Dermis blood vessel endothelial cell (primary cell): ENCODE measurements at places on chromosomes 11 and 22. TPM values are rescaled to one million over a fixed set of nuclear protein-coding genes. Genes with fewer than 3 reads are reported as not detected.
A peak's percentile ranks its signal among the peaks of the same experiment; 100 is the strongest.

DNA sequence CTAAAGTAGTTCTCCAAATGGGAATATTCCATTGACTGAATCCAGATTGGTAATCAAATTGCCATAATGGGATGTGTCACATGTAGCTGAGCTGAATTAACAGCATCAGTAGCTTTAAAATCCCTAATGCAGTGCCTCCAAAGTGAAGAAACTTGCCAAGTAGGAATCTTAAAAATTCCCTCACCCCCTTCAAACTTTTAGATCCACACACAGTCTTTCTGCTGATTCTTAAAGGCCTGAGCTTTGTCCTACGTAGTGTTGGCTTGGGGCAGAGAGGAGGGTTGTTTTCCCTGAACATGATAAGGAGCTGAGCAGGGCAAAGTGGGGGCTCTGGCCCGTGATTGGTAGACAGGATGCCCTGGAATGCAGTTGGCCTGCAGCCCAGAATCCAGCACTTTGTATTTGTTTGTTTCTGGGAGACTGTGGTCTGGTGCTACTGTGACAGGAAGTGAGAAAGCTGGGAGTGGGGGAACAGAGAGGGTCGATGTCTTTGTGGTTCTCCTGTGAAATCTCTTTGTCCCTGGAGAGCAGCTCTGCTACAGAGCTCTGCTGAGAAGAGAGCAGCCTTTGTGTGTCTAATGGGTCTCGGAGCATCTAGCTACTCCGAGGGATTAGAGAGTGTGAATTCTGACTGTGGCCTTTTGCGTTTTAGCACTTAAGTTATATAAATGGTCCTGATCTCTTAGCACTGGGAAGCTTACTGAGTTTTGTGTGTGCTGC lies 16.9 kb downstream of the CTNND1 start:
- DNase-seq, result peak; percentile 99

GRCh38 chr11:75142714-75143419 lies 8.0 kb upstream of the SLCO2B1 start:
- DNase-seq, result peak; percentile 96

GRCh38 chr22:30033901-30034300 lies 46.4 kb upstream of the HORMAD2 start:
- DNase-seq, result no peak

GRCh38 chr11:55714982-55715888 lies 53.2 kb downstream of the OR4C6 start:
- DNase-seq, result peak; percentile 3

- DNase-seq, result no peak
Measured at GRCh38 chr11:2287091-2287490, 14.6 kb downstream of the C11orf21 start.

DNA sequence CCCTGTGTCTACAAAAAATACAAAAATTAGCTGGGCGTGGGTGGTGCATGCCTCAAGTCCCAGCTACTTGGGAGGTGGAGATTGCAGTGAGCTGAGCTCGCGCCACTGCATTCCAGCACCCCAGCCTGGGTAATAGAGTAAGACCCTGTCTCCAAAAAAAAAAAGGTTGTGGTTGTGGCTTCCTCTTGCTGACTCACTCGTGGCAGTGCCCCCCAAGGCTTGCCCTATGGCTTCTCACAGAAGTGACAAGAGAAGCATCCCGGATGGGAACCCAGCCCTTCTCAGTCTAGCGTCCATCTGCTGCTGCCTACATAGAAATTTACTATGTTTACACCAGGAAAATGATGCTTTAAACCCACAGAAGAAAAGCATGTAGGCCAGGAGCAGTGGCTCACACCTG lies 68.5 kb upstream of the PITPNB start:
- no peak for DNase-seq

DNA sequence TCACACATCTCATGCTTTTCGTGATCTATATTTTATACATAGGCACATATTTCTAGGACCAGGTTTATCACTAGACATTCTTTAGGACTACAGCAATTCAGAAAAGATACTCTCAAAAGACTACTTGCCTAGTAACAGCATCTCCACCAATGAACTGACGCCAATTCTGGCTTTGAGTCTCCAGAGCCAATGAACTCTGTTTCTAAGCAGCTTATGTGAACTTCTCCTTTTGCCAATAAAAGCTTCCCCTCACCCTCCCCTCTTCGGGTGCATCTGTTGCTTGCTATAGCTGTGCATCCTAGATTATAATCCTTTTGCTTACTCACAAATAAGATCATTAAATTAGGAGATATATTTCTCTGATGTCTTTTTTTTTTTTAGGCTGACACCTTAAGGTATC lies 11.4 kb upstream of the ANKK1 start:
- DNase-seq, result no peak

GRCh38 chr11:97610854-97611253 lies 1221.0 kb downstream of the JRKL start:
- DNase-seq, result no peak

- no peak for DNase-seq
Measured at GRCh38 chr11:103987629-103988594, 48.5 kb upstream of the DDI1 start.

- DNase-seq, result peak; percentile 88
Measured at GRCh38 chr11:117226388-117227385, 5.2 kb downstream of the PCSK7 start.

- DNase-seq, result no peak
Measured at GRCh38 chr11:115085461-115086210, 407.3 kb downstream of the NXPE2 start.

- DNase-seq, result no peak
Measured at GRCh38 chr11:11513422-11513821, 108.4 kb downstream of the GALNT18 start.

MS4A15 gene
- not detected in 2 replicates for total RNA-seq

SPI1 gene
- total RNA-seq, result not detected in 2 replicates

CDON gene
- total RNA-seq, result 3.6 and 4.0 TPM in 2 replicates

MIOX gene
- not detected in 2 replicates for total RNA-seq

MAP6 gene
- total RNA-seq, result 0.14 and 0.51 TPM in 2 replicates

ATF4 gene
- total RNA-seq, result 150 and 159 TPM in 2 replicates

FAT3 gene
- total RNA-seq, result 0.17 and 0.37 TPM in 2 replicates

GRAMD4 gene
- total RNA-seq, result 48.8 and 58.5 TPM in 2 replicates
